Mammary epithelial cell (primary cell): ENCODE measurements at places on chromosomes 2 and 18. TPM values are rescaled to one million over a fixed set of nuclear protein-coding genes. Genes with fewer than 3 reads are reported as not detected.

CNTNAP5 gene
- not detected in 2 replicates for total RNA-seq

ITPRIPL1 gene
- 0.28 TPM in 1 of 2 replicates, not detected in the other for total RNA-seq

DTYMK gene
- 10.5 TPM for total RNA-seq

DNAH6 gene
- 0.45 TPM in 1 of 2 replicates, not detected in the other for total RNA-seq

ATP8B1 gene
- total RNA-seq: 15.0 and 16.2 TPM in 2 replicates

TEX44 gene
- total RNA-seq: not detected

VAMP8 gene
- 94.0 TPM for total RNA-seq

POTEJ gene
- not detected in 2 replicates for total RNA-seq

ADD2 gene
- not detected for total RNA-seq

HJURP gene
- 10.3 and 43.5 TPM in 2 replicates for total RNA-seq

IGFBP5 gene
- total RNA-seq: 266 TPM

TMEM178A gene
- 0.19 and 0.61 TPM in 2 replicates for total RNA-seq

LMAN2L gene
- 10.9 and 15.3 TPM in 2 replicates for total RNA-seq

C2orf66 gene
- 0.50 TPM for total RNA-seq

MREG gene
- total RNA-seq: 20.7 TPM

DQX1 gene
- 0.83 TPM for total RNA-seq

SULT1C4 gene
- total RNA-seq: not detected

SP9 gene
- total RNA-seq: not detected in 2 replicates

ASXL3 gene
- not detected in 2 replicates for total RNA-seq
